Central memory CD8-positive, alpha-beta T cell (primary cell): ENCODE measurements at places on chromosomes 4 and X.

GRCh38 chr4:71639380-71639779 lies 144.5 kb downstream of the GC start:
- DNase-seq: no peak

- no peak for DNase-seq
Observed at GRCh38 chr4:34193451-34194154, 2050.7 kb downstream of the ARAP2 start.

DNA sequence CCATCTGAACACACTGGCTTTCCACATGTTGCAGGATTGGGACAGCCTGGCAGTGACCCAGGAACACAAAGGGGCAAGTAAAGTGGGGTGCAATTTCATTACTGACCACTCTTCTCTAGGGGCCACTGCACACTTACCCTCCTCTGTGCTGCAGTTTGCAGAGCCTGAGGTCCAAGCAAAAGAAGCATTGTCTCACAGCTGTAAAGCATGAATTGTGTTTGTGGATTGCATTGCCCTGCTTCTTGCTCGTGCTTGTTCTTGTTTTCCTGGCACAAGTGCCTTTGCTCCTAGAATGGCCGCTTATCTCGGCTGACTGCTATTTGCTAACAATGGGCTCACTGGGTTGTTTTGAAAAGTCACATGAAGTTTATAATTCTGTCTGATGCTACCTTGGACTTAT lies 209.1 kb upstream of the JADE1 start:
- DNase-seq: no peak

DNA sequence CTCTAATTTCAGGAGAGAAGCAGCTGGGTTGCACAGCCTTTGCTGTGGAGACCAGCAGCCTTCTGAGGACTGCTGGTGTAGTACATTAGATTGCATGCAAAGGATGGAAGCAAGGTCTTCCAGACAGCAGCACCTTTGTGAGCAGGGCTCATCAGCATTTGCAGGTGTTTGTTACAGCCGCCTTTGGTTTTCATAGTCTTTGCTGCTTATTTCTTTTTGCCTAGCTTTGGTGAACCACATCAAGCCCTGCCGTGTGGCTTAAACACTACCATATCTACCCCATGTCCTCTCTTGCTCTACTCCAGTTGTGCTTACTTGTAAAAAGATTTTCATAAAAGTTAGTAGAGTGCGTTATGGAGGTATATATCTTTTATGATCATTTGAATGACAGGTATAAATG lies 57.5 kb downstream of the MTM1 start:
- no peak for DNase-seq

- DNase-seq: peak; percentile 37
Observed at GRCh38 chr4:2787230-2788100, 5.4 kb upstream of the SH3BP2 start.

DNA sequence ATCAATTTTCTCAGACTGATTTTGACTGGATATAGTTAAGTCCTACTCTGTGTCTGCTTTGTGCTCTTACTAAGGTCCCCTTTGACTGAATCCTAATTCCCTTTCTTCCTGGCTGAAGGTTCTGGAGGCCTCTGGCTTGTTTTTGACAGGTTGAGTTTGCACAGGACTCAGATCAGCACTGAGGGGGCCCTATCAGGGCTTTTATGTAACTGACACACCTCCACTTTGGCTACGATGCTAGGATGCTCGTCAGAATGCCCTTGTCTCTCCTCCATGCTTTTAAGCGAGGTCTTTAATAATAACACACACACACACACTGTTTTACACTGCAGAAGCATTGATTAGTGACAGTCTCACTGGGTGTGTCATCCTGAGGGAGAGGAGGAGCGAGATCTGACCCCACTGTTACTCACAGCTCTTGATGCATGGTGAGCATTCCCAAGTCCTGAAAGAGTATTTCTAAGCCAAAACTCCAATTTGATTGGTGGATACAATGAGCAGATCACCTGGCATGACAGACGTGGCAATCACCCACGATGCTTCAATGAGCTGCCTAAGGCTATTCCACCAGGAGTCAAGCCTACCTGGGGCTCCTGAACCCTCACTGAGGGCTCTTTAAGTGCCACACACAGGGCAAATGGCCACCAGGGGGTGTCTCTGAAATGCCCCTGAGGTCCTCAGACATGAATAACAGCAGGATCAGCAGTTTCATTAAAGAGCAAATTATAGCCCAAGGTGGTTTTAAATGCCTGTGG lies 130.4 kb upstream of the CPEB2 start:
- no peak for DNase-seq

GRCh38 chrX:68183612-68184214 lies 249.6 kb downstream of the OPHN1 start:
- no peak for DNase-seq

GRCh38 chrX:40097504-40098263 lies at the start of gene BCOR:
BCOR (minus strand) TSS chrX:40097958; CDS start chrX:40077929, 20,029 bp downstream.
- DNase-seq: peak; percentile 39

GRCh38 chr4:152382057-152382785 lies 153.7 kb downstream of the FBXW7 start:
- DNase-seq: no peak

GRCh38 chr4:94649381-94650133 lies 108.2 kb upstream of the BMPR1B start:
- DNase-seq: no peak

- DNase-seq: no peak
Observed at GRCh38 chr4:183353557-183353956, 31.3 kb upstream of the CLDN24 start.

GRCh38 chrX:49177338-49177833 lies 5.7 kb downstream of the PLP2 start:
- DNase-seq: no peak

DNA sequence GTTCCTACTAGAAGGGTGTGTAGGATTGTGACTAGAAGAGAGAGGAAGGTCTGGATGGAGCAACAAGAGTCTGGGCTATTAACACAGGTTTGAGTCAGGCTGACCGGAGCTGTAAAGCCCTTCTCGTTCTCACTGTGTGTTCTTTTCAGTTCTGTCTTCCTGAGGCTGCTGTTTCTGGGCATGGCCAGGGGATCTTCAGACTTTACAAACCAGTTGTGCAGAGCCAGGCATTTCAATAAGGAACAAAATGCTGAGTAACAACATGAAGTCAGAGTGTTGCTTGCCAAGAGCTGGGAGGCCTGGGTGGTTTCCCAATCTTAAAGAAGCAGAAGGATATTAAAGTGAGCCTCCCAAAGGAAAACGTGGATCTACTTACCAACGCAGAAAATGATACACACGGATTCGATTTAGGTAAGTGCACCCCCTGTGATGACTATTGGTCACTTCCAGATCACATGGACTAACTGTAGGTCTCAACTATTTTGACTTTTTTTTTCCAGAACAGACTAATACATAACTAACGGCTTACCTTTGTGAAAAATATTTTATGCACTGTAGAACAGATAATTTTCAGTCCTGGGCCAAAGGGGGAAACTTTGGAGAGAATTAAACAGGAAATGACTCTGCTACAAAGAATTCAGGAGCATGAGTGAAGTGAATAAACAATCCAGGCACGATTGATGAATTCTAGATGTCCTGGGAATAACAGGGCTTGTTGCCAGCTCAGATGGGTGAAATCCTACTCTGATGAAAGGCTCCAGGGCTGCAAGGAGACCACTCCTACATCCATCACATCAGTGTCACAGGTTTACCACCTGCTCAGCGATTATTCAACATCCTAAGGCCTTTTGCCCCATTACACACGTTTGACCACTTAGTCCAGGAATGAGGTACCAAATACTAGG lies 94.5 kb downstream of the ANXA3 start:
- no peak for DNase-seq

DNA sequence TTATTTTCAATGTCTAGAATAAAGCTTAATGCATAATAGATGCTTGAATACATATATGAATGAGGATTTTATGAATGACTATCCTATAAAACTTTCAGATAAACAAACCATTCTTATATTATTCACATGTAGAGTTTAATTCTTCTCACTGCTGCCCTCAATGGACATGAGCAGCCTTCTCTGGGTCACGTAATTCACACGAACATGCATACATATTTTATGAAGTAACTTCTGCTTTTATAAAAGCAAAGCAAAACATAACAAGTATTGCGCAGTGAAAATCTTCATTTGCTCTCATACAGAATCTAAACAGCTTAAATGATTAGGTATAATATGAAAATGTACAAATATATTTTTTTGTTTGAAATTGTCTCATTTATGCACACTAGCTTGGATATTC lies 116.7 kb downstream of the TMA16 start:
- DNase-seq: no peak

- no peak for DNase-seq
Observed at GRCh38 chr4:183447646-183448045, 3.2 kb downstream of the CDKN2AIP start.

DNA sequence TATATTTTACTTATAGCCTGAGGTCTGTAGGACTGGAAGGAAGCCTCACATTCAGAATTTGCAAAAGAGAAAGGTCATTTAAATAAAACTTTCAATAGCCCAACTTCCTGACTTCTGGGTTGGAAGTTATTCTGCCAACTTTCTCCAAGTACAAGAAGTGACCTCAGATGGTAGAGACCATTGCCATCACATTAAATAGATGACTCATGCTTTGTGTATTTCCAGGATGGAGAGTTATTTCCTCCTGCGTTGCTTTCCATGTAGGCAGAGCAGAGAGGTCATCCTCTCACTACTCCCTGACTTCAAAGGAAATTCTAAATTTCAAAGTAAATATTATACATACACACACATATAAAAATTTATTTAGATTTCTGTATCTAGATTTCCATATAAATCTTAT lies 73.0 kb upstream of the NR3C2 start:
- no peak for DNase-seq

DNA sequence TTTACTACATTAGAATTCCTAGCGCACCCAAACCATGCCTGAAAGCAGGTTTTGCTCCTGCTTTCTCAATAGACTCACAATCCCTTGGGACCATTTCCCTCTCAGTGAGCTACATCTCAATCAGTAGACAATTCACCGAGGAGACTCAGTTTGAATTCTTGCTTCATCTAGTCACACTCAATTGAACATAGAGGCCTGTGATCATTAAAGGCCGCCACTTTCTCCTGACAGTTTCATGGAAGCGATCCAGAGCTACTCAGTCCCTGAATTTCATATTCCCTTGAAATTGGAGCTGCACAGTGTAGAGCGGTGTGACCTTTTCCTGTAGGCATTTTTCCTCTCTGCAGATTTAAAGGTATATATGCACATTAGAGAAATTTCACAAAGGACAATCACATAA lies 193.9 kb upstream of the SPOCK3 start:
- DNase-seq: no peak

- DNase-seq: no peak
Observed at GRCh38 chrX:46863072-46863471, 26.2 kb downstream of the RP2 start.

- no peak for DNase-seq
Observed at GRCh38 chrX:9286234-9286633, 178.6 kb upstream of the TBL1X start.

DNA sequence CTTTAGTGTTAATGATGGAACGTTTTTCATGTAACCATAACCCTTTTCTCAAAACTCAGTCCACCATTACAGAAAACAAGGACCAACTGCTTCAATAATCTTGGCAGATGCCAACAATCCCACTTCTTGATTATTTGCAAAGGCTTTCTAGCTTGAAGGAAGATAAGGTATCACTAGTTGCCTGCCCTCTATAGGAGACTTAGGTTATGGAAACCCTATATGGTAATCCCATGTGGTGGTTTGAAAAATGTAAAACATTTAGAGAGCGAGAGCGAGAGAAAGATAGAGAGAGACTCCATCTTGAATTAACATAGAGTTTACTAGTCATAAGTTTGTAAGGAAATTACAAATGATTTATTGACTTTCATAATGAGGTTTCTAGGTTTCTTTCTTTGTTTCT lies 1627.5 kb upstream of the TENM3 start:
- no peak for DNase-seq

DNA sequence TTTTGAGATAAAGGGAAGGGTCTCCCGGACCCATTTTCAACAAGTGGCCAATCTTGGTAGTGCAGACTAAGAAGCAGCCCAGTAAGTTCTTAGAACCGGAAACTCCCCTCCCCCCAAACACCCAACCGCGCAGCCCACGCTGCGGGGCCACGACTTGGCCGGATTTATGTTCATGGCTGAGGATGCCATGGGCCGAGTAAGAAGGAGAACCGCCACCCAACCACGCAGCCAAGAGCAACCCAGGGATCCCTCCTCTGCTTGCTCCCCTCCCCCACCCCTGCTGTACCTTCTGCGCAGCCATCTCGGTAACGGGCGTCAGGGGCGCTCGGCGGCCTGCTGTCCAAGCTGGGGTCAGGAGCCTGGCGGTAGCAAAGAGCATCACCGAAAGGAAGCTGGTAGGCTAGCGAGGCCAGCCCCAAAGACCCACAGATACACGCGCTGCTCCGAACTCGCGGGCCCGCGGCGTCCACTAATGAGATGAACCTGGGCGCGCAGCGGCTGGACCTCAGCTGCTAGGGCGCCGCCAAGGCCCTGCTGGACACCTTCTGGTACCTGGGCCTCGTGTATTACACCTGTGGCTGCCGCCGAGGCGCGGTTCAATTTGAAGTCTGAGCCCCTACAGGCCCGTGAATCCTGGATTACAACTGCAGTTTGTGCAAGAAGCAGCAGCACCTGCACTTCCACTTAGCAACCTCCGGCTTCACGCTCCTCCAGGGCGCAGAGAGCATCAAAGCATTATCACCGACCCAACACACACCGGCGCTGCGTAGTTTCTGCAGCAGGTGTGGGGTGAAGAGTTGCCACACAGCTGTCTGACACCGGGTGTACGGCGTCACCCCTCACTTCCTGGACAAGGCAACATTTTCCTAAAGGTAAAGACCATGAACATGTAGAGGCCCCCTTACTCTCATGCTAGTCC lies 63.4 kb downstream of the NUDT10 start:
- peak; percentile 55 for DNase-seq

- no peak for DNase-seq
Observed at GRCh38 chr4:139767168-139767567, 101.5 kb downstream of the MGST2 start.

GRCh38 chr4:7850489-7850888 lies 89.2 kb downstream of the AFAP1 start:
- DNase-seq: no peak

- DNase-seq: peak; percentile 78
Observed at GRCh38 chr4:38131371-38132091, 171.3 kb downstream of the PTTG2 start.

- DNase-seq: no peak
Observed at GRCh38 chr4:38868059-38868960, 704 bp downstream of the FAM114A1 start.

- no peak for DNase-seq
Observed at GRCh38 chrX:42857766-42858165, 79.8 kb upstream of the PPP1R2C start.

DNA sequence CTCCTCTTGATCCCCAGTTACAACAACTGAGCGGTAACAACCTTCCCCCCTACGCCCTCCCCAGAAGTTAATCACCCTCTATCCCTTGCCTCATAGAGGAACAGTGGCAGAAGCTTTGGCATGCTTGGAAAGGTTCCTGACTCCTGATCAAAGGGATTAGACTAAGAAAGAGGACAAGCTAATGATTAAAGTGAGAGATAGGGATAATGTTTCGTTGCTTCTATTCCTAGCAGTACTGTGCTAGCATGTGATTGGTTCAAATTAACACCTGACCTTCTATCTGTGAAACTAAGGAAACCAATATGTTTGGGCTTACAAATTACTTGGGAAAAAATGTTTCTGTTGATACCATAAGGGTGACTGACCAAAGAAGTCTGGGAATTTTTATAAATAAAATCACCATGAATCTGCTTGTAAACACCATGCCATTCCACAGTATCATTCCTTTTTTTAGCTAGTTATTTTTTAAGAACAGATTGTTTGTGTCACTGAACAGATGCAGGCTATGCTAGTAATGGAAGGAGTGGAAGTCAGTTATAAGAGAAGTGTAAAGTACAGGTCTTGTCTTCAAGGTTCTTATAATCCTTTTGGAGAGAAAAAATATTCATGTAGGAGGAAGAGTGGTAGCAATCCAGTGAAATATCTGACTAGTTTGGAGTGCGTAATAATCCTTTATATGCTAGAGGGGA lies 11.3 kb upstream of the ATP1B4 start:
- DNase-seq: no peak
